ENCODE measurements at places on chromosomes 12 and 14.

- no peak for DNase-seq
These were observed 391 bp downstream of the SERPINA4 start for GRCh38 chr14:94561656-94562010.

DNA sequence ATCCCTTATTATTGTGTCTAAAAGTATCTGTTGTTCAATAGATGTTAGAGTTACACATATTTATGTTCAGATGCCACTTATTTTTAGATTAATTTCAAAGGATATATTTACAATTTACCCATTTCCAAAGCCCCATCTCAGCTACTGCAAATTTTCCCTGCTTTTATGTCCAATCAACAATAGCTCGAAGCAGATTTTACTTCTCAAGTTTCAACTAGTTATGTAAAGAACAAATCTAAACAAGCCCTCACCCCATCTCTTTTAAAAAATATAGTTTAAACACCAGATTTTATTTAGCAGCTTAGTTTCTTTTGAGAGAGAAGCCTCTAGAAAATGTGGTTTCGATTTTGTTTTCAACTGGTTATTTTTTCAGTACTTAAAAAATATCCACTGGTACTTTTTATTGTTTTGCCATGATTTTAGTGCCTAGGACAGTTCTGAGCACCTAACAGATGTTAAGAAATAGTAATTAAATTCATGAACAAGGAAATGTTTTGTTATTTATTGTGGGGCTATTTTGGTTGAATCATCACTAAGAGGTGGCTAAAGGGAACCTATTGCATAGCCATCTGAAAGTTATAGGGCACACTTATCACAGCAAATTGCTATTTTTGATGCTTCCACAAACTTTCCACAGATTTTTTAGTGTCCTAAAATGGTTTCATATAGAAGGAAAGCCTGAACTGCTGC lies 96.2 kb upstream of the BMP4 start:
- no peak for DNase-seq

GRCh38 chr12:14188744-14189143 lies 176.7 kb upstream of the ATF7IP start:
- DNase-seq = no peak

GRCh38 chr12:67617629-67618028 lies 30.9 kb upstream of the DYRK2 start:
- DNase-seq = no peak

- DNase-seq = no peak
These were observed 1.3 kb downstream of the MYL6B start for GRCh38 chr12:56153678-56154065.

GRCh38 chr14:63174760-63175191 lies 29.5 kb upstream of the RHOJ start:
- no peak for DNase-seq
